Activated naive CD8-positive, alpha-beta T cell treated with anti-CD3 and anti-CD28 coated beads for 36 hours (primary cell): ENCODE measurements at places on chromosomes 1 and 21.

- no peak overlapping the region for H3K4me3 ChIP-seq
- H3K27me3 ChIP-seq = no peaks in the 10 kb centered on the region
- no peaks in the 10 kb centered on the region for H3K4me1 ChIP-seq
- no peak overlapping the region for H3K27ac ChIP-seq
- H3K36me3 ChIP-seq = no peaks in the 10 kb centered on the region
- DNase-seq = no peak
Observed at GRCh38 chr21:23578027-23578426, 2029.3 kb downstream of the MRPL39 start.

DNA sequence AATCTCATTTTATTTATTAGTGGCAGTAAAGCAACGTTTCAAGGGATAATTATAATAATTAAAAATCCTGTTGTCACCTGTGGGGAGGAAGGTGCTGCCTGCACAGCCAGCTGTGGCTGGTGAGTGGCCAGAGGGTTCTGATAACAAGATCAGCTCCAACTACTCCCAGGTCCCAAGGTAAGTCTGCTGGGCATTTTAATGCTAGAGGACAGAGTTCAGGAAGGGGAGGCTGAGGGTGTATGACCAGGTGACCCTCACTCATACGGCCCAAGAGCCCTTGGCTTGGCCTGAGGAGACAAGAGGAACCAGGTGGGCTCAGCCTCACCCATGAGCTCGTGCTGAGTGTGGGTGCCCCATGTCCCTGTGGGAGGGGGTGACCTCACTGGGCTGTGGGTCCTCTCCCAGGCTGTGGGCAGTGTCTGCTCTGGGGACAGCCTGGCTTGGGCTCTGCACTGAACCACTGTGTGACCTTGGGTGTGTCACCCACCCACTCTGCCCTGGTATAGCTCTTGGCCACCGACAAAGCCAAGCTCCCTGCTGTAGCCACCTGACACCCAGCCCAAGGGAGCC is 223.8 kb downstream of the PTPRU start:
- DNase-seq = no peak
- no peak overlapping the region for H3K27ac ChIP-seq
- no peaks in the 10 kb centered on the region for H3K27me3 ChIP-seq
- no peaks in the 10 kb centered on the region for H3K36me3 ChIP-seq
- H3K4me3 ChIP-seq = no peak overlapping the region

DNA sequence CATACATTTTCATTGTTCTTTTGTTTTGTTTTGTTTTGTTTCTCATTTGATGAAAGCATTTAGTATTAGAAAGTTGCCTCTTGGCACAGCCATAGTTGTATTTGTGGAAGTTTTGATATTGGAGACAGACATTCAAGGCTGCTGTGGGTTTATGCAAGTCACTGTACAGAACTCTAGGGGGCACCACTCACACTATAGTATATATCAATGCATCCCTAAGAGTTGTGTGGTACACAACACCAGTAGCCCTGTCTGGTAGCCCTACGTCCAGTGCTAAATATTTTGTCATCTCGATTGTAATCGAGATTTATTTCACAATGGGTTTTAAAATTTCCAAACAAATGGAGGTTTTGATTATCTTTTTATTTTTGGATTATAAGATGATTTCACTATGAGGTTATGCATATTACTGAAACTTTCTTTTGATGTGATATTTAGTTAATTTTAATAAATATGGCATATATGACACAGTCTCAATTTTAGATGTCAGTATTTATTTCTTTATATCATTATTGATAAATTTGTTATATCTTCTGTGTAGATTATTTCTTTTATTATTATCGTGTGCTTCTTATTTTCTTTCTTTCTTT is 112.2 kb downstream of the NR5A2 start:
- H3K36me3 ChIP-seq = no peaks in the 10 kb centered on the region
- H3K4me1 ChIP-seq = no peaks in the 10 kb centered on the region
- H3K27me3 ChIP-seq = no peaks in the 10 kb centered on the region
- H3K27ac ChIP-seq = no peak overlapping the region

- H3K36me3 ChIP-seq = no peaks in the 10 kb centered on the region
- H3K27me3 ChIP-seq = peaks cover 3% of the 10 kb centered on the region
- DNase-seq = no peak
- no peaks in the 10 kb centered on the region for H3K4me1 ChIP-seq
Observed at GRCh38 chr1:218557731-218558130, 212.6 kb downstream of the TGFB2 start.
